NCI-H345 (cell line): ENCODE measurements at places on chromosomes 3 and 15.

DNA sequence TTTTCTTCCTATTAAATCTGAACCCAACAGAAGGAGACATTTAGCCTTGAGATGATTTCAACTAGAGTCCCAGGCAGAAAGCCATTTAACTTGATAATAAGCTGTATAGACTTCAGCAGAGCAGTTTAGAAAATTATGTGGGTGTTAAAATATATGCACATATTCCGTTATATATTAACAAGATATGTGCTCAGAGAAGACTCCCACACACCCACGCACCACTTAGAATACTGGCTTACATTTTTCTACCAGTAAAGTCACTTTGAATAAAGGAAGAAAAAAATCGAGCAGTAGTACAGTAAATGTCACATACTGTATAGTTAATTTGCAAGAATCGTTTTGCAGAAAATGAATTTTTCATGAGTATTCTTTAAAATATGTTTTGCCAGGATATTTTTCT is 599.3 kb downstream of the FGF12 start:
- DNase-seq = no peak

GRCh38 chr3:111542611-111543300 is 759 bp downstream of the CD96 start:
- no peak for DNase-seq

GRCh38 chr3:45666757-45667431 is 22.3 kb upstream of the SACM1L start:
- DNase-seq = no peak

DNA sequence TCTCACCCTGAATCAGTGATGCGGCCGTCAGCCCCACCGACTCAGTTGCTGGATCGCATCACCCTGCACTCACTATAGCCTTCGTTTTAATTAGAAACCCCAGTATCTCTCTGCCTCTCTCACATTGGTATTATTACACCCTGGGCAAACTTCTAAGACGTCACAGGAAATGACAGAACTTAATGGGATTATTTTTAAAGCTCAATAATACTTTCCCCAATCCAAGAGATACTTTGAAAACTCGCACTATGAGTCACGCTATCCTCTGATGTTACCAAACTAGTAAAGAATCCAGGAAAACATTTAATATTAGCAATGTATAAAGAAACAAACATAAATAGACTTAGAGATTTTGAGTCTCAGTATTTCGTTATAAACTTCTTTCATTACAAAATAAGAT is 36.6 kb downstream of the RUBCN start:
- DNase-seq = no peak

DNA sequence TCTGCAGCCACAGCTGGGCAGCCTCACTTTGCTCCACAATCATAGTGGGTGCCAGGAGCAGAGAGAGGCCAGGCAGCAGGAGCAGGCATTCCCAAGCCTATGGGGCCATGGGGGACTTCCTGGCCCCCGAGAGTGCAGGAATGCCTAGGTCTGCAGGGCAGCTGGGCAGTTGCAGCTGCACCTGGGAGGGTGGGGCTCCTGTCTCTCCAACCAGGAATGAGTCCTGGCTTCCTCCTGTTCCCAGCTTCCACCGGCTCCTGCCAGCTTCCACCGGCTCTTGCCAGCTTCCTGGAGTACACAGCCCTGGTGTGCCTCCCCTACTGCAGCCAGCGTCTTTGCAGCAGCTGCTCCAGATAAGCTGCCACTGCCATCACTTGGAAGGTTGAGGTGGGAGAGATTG is 86.3 kb upstream of the CDV3 start:
- no peak for DNase-seq

- DNase-seq = no peak
Observed at GRCh38 chr3:185711255-185711870, 113.5 kb downstream of the IGF2BP2 start.

GRCh38 chr3:123723070-123723469 is 138.2 kb upstream of the HACD2 start:
- DNase-seq = no peak

DNA sequence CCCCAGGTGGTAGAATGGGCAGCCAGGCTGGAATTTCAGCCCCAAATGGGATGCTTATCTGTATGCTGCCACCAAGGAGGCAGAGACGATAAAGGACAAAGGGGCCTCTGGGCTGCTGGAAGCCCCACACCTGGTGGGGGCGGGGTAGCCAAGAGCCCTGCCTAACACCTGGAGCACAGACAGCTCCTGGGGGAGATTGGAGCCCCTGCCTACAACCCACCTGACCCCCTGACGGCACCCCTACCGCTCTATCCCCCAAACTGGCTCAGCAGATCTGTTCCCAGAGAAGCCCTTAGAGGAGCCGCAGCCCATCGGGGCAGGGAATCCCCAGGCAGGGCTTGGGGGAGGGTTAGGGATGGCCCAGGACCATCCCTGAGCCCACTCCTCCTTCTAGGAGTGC is 15.8 kb upstream of the SEMA3F start:
- DNase-seq = no peak

DNA sequence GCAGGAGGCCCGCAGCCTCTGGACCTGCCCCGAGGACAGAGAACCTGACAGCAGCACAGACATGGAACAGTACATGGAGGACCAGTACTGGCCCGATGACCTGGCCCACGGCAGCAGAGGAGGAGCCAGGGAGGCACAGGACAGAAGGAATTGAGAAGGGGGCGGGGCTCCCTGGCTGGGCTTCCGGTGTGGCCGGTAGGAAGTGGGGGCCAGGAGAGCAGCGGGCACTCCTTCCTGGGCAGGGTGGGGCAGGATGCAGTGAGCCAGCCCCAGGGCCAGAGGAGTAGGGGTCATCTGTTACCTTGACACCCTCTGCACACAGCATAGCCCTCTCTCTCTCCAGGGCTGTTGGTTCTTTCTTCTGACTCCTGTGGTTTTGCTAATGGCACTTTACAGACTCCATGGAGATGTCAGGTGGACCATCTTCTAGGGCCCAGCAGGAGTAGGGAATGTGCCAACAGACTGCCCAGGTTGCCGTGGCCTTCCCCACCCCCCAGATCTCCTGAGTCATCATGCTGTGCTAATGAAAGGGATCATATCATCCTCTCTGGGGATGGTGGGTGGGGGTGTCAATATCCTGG is 8.6 kb upstream of the ISG20 start:
- peak; percentile 54 for DNase-seq

- DNase-seq = no peak
Observed at GRCh38 chr3:143507735-143508580, 340.3 kb downstream of the SLC9A9 start.

DNA sequence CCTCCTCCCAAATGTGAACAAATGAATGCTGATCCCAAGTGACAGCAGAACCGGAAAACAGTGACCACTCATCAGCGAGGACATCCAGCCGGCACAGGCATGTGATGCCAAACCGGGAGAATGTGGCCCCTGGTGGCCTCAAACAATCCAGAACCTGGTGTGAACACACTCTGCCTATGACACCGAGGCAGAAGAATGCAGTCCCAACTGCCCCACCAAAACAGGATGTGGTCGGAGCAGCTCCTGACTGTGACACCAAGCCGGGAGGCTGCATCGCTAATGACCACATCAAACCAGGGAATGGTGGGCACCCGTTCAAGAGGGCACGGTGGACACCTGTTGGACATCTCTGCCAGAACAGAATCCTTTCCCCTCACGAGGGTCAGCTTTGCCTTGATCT is 15.4 kb downstream of the SCN5A start:
- DNase-seq = no peak

GRCh38 chr3:11757929-11758328 is 88.8 kb downstream of the TAMM41 start:
- no peak for DNase-seq

DNA sequence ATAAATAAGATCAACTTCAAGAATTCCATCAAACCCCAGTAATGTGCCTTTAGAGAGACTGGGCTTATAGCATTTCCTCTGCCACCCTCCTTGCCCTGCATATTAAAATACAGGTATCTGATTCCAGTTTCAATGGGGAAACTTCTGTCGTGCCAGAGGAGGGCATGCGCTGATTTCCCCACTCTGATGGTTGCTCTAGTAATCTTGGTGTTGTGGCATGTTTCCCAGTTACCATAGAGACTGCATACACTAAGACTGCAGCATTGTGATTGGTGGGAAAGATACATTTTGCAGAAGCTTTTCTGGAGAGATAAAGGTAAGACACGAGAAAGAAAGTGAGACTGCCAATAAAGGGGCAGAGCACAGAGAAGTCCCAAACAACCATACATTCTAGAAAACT is 225.6 kb downstream of the TIGIT start:
- no peak for DNase-seq

DNA sequence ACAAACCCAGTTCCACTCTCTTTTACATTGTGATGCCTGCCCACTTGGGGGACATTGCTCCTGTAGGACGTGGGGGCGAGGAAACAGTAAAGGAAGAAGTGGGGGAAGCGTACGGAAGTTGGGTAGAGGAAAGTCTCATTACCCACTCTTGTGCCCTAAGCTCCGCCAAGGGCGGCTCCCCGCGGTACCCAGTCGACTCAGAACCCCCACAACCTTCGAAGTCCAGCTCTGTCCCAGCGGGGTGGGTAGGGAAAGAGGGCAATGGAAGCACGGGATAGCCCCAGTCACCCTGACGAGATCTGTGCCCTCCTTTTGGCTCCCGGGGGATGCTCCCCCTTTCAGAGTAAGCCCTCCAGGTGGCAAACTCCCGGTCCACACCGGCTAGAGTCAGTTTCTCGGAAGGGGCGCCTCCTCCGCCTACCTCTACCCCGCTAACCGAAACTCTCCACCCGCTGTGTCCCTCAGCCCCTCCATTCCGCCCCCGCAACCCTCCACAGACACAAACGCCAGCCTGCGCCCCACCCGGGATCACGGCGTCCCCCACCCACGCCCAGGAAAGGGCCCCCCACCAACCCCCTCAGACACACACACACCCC is 527 bp downstream of the CSNK1G1 start:
- DNase-seq = no peak

DNA sequence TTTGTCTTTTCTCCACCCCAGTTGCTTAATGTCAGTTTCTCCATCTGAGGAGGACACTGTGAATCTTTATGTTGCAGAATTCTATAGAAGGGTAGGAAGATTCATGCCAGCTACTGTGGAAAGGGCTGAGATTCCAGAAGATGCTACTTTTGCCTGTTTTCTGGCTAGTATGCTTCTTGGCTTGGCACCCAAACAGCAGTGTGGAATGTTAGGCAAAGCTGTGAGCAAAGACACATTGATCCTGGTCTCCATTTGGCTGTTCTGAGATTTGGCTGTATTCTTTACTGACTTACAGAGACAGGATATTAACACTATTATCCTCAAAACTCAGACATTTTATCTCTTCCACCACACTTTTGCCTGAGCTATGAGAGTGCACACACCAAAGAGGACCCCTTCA is 39.3 kb downstream of the PDHB start:
- DNase-seq = no peak

DNA sequence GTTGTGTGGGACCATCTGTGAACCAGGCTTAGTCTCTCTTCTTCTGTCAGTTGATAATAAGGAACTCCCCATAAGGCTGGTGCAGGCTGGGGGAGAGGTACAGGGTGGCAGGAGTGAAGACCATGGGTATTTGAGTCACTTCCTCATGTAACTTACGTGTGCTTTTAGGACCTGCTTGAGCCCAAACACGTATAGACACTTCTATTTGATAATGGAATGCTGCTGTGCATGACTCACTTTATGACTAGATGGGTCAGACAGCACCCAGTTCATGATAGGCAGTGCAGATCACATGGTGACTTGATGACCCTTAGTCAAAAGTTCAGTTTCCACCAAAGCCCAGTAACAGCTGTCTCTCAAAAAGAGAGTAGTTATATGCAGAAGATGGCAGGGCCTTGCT is 490.9 kb downstream of the ZBBX start:
- no peak for DNase-seq

- no peak for DNase-seq
Observed at GRCh38 chr3:192249516-192249915, 477.8 kb downstream of the FGF12 start.

DNA sequence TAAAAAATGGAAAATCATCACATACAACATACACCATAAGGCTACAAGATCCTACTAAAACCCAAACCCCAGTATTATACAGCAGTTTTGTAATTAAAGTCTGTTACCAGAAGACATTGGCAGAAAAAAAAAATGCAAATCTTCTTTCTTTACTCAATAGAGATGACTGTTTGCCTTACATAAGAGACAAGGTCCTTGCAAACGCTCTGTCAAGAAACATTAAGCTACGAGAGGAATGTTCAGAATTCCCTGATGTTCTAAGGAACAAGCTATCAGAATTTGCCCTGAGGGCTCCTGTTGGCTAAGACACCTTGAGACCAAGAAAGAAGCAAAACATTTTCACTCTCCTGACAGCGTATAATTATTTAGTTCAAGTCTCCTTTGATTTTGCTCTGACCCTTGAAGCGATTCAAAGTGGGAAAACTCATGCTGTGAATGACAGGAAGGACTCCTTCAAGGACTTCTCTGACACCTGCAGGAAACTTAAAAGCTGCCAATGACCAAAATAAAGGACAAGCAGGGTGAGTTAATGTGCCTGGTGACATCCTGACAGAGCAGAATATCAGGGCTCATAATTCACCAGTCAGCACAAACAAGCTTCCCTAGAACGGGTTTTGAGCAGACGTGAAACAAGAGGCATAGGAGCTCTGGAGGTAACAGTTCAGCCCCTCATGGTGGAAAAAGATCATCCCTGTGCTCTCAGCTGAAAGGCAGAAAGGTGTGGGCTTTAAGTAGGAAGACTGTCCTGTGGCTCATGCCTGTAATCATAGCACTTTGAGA is 2.5 kb downstream of the SCAMP2 start:
- DNase-seq = no peak

- DNase-seq = no peak
Observed at GRCh38 chr3:19531426-19531825, 383.1 kb downstream of the KCNH8 start.

DNA sequence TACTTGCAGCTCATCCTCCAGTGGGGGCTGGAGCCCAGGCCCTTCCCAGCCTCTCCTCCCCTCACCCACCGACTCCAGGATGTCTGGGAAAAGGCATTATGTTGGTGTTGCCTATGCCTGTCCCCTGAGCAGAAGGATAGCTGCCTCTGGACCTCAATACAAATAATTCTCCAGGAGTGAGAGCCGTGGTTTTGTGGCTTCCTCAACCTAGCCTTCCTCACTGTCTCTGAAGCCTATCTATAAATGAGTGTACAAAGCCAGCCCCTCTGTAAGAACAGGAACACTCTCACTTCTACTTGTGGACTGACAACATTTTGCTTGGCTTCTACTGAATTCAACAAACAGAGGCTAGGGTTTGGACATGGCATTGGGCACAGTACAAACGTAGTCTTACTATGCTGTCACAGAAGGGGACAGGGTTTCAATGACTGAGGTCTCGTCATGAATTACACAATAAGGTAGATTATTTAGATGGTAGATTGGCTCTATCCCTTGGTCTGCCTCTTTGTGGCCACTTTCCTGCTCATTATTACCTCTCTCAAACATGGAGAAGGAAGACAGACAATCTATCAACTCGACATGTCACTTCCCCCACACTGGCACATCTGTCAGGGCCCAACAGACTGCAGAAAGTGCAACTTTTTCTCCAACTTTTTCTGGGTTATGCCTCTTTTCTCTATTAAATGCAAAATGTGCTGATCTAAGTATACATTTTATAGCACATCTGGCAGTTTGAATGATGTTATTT is 82.8 kb upstream of the MEX3B start:
- DNase-seq = no peak
